ENCODE measurements at places on chromosomes 7 and 10.
A peak's percentile ranks its signal among the peaks of the same experiment; 100 is the strongest.

- DNase-seq, result no peak
These were observed 190.9 kb downstream of the VTI1A start for GRCh38 chr10:112637901-112638300.

GRCh38 chr7:73742753-73743641, 4.4 kb upstream of the ABHD11 start:
- DNase-seq, result no peak

DNA sequence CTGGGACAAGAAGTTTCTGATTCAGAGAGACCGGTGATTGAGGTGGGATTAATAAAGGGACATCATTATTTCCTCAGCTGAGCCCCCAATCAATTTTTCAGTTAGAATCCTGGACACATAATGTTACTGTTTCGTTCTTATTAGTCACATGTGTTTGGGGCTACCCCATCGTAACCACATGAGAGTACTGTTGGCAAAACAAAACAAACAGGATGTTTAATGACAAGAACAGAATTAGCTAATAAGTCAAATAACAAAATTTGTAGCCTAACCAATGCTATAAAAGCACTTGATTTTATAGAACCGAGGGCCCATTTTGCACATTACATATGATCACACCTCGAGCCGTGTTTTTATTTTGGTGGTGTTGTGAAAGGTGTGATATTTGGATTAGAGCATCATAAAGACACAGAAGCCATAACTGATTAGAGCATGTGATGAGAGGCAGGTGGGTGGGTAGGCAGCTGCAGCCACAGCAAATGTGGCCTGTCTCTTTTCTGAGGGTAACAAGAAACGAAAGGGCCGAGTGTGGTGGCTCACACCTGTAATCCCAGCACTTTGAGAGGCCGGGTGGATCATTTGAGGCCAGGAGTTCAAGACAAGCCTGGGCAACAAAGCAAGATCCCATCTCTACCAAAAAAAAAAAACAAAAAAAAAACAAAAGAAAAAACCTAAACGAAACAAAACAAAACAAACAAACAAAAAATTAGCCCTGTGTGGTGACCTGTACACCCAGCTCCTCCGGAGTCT, 1.8 kb upstream of the VWC2 start:
- DNase-seq, result no peak

DNA sequence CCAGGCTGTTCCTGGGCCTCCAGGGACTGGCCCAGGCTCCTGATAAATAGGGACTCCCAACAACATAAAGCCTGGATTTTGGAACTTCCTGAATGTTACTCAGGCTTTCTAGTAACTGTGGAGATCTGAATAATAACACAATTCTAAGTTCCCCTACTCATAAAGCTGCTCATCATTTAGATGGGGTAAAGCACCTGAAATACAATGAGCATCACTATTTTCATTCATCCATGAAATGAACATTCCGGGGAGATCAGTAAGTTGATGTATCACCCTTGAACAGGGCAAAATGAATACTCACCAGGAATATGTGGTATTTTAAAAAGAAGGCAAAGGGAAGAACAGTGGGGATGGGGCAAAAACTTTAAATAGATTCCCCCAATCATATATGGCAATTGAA, 48.3 kb upstream of the ATRNL1 start:
- no peak for DNase-seq

DNA sequence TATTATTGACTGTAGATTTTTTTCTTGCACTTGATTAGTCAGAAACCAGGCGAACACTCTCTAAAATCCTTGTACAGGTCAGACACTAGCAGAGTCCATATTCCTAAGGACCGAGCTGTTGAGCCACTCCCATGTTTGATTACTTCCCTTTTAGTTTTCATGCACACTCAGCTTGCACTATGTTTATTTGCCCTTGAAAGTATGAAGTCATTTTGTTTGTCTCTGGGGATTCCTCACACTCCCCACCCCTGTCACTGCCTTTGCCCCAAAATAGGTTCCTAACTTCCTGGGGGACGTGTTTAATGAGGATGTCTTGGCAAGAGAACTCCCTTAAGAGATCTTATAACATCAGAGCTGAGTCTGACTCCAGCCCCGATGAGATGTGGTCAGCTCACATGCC, 182.1 kb downstream of the EVX1 start:
- no peak for DNase-seq

- DNase-seq, result no peak
These were observed 39.4 kb downstream of the PHTF2 start for GRCh38 chr7:77837966-77838365.

GRCh38 chr10:73253225-73253555, 746 bp upstream of the MRPS16 start:
- no peak for DNase-seq

DNA sequence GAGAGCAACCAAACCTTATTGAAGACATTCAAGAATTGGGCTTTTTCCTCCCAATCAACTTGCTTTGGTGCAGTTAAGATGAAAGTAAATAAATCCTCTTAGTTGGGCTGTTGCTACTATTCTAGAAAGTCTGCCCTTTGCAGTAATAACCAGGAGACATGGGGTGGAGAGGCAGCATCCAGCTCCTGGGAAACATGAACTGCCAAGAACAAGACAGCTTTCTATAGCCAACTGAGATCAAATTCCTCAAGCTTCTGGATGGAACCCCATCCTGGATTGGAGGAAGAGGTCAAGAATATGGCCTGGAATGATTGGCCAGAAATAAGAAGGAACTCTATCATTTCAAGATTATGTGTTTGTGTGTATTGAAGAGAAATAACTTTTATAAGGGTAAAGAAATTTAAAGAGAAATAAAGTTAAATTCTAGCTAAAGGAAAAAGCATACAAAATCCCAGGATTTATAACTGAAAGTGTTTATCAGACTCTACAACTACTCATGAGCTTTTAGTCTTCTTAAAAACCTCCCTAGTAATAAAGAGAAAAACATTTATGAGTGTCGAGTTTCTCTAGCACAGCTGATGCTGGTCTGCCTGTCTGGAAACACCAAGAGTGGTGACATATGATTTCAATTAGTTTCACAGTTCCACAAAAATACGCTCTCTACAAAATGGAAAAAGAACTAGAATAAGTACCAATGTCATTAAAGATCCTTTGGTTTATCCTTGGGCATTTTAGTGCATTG, 70.1 kb upstream of the COL1A2 start:
- DNase-seq, result no peak

- DNase-seq, result no peak
These were observed 75.3 kb upstream of the CC2D2B start for GRCh38 chr10:95832216-95833041.

GRCh38 chr10:14008740-14009080, 322.0 kb downstream of the FRMD4A start:
- no peak for DNase-seq

GRCh38 chr7:143263266-143264195, at the start of gene GSTK1:
Gene GSTK1 (plus strand): TSS chr7:143263441. CDS start chr7:143263514, 73 bp downstream.
- peak; percentile 28 for DNase-seq

DNA sequence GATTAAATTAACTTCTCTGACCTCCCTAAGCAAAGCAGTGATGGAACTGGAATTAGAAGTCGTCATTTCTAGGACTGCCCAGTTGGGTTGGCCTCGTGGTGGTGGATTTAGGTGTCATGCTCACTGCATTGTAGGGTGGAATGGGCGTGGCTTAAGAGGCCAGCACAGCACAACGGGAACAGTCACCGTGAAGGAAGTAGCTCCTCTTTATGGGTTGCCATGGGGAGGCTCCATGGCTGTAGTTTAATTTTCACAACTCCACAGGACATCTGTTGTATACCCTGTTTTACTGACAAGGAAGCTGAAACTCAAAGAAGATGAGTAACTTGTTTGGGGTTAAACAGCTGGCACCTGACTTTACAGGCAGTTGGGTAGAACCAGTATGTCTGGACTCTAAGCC, 208.3 kb downstream of the CELF2 start:
- no peak for DNase-seq

- peak; percentile 21 for DNase-seq
These were observed 165.2 kb downstream of the AMPH start for GRCh38 chr7:38465956-38466355.

DNA sequence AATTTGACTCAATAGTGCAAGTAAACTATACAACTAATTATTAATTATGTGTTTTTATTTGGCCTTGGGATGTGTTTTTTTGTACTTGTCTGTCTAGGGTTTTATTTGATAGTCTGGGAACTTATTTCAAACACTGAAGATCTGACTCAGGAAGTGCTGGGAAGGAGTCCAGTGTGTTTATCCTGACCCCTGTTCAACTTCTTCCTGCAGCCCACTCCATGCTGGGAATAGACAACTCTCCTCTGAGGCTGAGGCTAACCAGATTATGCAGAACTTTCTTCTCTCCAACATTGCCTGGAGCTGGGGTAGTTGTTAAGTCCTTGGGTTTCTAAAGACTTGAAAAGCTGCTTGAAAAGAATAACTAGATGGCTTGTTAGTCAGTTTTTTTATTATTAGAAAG, 6.9 kb downstream of the CISD1 start:
- DNase-seq, result no peak

- no peak for DNase-seq
These were observed 160.4 kb downstream of the KIF20B start for GRCh38 chr10:89861584-89862301.

GRCh38 chr10:132264306-132264950, 43.3 kb downstream of the STK32C start:
- DNase-seq, result no peak

- no peak for DNase-seq
These were observed 15.0 kb upstream of the CXCL12 start for GRCh38 chr10:44399659-44400451.

GRCh38 chr10:133104963-133105640, 17.4 kb downstream of the ADGRA1 start:
- no peak for DNase-seq

- no peak for DNase-seq
These were observed 15.0 kb upstream of the STEAP4 start for GRCh38 chr7:88321694-88322093.

GRCh38 chr10:16909961-16910792, 93.0 kb upstream of the RSU1 start:
- DNase-seq, result no peak

DNA sequence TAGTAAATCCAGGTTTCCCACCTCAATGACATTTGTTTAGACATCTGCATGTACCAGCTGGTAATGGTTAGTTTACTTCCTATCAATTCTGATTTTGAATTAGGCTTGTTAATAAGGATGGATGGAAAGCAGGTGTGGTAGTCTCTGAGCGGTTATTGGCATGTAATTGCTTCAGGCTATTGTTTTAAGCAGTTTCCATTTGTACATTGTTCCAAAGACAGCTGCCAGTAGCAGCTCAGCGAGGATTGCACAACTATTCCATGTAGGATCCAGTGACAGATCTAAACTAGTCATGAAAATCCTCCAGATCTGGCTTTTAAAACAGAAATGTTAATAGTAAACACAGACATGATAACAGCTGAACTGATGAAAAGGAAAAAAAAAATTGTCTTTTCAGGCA, 436.0 kb upstream of the ADARB2 start:
- DNase-seq, result no peak

- no peak for DNase-seq
These were observed 1.2 kb upstream of the PLCE1 start for GRCh38 chr10:93992400-93993030.

- no peak for DNase-seq
These were observed 64.1 kb downstream of the CTTNBP2 start for GRCh38 chr7:117808910-117809705.

DNA sequence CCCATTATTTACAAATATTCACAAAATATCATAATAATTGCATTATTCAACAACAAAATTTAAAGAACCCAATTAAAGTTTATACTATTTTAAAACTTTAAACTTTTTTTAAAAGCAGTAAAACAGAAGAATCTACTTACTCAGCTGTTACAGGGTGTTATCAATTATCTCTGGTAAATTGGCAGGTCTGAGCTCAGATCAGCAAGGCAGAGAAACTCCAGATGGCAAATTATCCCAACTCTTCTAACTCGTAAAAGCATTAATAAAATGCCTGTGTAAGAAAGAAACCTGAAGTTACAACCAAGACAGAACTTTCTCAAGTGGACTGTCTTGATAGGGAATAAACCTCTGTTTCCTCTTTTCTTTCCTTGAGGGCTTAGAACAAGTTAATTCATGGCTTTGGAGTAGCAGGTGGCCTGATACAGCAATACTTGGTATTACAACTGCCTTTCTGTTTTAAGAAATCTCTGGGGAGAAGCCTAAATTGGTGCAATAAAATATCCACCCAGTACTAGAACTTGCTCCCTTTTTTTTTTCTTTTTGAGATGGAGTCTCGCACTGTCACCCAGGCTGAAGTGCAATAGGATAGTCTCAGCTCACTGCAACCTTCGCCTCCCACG, 275.3 kb upstream of the MKLN1 start:
- DNase-seq, result no peak

DNA sequence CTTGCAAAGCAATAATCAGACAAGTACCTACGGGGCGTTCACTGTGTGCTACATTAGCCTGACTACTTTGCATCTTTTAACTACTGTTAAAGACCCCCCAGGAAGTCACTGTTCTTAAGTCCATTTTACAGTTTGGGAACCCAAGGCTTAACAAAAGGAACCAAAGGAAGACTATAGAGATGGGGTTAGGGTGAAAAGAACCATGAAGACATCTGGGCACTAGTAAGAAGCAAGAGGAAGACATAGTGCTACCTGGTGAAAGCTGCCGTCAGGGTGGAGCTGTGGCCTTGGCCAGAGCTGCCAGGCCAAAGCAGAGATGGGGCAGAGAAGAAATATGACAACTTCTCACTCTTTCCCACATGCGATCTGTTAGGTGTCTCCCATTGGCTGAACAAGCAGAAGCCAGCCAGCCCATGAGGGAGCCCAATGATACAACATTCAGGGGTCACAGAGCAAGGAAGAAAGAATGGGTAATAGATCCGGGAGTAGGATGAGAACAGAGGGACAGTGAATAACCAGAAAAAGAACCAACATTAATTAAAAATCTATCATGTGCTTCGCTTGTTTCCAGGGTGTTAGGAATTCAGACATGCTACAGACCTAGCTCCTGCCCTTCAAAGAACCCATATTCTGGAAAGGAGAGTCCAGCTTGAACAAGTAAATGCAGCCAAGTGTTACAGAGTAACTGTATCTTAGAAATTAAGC, 85.4 kb downstream of the ARID5B start:
- no peak for DNase-seq

DNA sequence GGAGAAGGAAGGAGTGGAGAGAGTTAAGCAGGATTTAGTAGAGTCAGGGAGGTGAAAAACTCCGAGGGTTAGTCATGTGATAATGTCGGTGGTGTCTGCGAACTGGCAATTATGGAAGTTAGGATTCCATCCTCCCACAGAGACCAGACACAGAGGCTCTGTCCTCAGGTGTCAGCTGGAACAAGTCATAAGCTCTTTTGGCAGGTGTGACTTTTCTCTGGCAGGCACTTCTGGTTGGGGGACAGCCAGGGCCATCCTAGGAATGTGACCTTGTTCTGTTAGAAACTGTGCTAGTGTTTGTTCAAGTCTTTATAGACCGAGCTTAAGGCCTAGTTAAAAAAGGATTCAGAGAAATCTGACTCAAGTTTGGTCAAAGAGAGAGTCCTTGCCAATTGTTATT, 371.0 kb downstream of the DPP6 start:
- DNase-seq, result no peak

- DNase-seq, result no peak
These were observed 72.0 kb upstream of the WIPF3 start for GRCh38 chr7:29734246-29734731.

DNA sequence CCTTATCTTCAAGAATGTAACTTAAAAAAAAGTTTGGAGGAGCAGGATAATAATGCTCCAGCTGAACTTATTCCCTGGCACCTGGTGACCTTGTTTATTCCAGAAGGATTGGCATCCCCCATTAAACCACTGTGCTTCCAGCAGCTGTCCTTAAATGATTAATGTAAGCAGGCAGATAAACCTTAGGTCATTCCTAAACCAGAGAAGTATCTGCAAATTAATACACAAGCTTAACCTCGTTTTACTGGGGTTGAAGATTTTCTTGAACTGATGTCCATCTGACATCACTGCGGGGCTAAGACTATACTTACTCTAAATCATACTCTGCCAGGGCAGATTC, 116.1 kb upstream of the PALS2 start:
- DNase-seq, result no peak

GRCh38 chr10:118970770-118971169, 58.7 kb upstream of the NANOS1 start:
- no peak for DNase-seq

All from amniotic stem cell (primary cell).